Dorsolateral prefrontal cortex (tissue), 122 donors: ENCODE measurements at places on chromosomes 1 and 21.

DNA sequence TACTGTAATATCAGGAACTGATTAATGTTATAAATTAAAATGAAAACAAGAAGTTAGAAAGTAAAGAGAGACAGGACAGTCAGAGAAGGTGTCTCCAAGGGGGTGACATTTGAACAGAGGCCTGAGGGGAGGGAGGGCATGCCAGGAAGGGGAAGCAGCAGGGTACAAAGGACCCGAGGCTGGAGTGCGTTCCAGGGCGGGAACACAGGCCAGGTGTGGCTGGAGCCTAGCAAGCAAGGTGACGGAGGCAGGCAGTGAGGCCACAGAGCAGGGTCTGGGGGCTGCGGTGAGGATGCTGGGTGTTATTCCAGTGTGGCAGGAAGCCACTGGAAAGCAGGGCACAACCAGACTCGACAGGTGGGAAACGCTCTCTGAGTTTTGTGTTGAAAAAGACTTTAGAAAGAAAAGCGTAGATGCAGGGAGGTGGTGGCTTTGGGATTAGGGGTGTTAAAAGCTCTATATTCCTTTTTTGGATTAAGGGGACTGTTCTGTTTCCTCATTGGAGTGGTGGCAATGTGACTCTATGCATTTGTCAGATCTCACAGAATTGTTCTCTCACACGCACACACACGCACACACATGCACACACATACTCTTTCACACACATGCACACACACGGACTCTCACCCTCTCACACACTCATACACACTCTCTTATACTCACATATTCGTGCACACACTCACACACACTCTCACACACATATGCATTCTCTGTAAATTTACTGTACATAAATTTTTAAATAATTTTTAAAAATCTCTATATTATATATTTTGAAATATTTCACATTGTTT, 124.5 kb downstream of the GLIS1 start:
- no peak for DNase-seq

DNA sequence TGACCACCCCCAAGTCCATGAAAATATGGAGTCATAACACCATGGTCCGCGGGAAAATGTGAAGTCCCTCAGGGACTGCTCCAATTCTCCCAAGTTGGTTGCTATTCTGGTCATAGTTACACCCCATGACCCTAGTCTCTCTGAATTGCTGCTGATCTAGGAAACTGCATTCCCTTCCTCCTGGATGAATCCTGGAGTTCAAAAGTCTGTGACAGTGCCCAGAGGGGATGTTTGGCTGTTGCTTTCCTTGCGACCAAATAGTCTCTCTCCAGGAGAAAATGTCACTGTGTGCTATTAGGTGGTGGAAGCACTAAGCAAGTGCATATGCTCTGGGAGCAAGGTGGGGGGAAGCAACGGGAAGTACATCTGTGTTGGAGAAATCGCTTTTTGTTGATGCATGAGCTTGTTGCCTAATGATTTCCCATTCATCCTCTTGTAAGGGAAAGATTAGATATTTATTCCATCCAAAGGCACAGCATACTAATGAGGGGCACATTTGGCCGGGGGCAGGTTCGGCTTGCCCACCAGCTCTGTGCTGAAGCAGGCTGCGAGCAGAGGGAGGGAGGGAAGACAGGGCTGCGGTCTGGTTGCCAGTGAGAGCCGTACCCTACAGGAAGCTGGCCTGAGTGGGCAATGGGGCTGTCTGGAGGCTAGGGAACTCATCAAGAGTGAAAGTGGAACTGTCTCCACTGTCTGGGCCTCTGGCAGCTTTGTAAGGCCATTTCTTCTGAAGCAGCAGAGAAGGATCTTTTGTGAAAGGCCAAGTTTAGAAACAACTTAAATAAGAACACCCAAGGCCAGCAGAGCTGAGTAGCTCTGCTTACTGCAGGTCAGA, 27.2 kb downstream of the SYT6 start:
- no peak for DNase-seq

GRCh38 chr1:185467122-185467521, 150.1 kb upstream of the IVNS1ABP start:
- no peak for DNase-seq

- no peak for DNase-seq
Observed at GRCh38 chr1:33131191-33131590, 50.2 kb downstream of the AZIN2 start.

- DNase-seq: no peak
Observed at GRCh38 chr1:5860277-5860676, 131.9 kb downstream of the NPHP4 start.

DNA sequence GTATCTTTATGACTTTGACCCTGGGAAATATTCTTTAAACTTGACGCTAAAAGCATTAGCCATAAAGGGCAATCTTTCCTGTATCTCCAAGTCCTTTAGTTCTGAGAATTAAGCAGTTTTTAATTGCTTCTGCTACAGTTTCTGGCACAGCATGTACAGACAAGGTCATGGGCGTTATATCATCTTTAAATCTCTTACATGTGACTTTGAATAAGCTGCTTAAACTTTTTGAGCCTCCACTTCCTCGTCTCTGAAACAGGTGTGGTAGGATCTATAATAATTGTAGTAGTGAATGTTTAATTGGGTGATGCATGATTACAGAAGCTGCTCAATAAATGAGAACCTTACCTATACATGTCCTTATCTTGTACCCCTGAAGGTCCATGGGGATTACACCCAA, 153.4 kb downstream of the PLA2G4A start:
- no peak for DNase-seq
